Glutamatergic neuron (in vitro differentiated cells): ENCODE measurements at places on chromosomes 1 and 21. TPM values are rescaled to one million over a fixed set of nuclear protein-coding genes. Genes with fewer than 3 reads are reported as not detected.

Gene C1orf94
- total RNA-seq = not detected

Gene LRRC38
- not detected for total RNA-seq

Gene ANKRD65
- total RNA-seq = 38.4 TPM

Gene F5
- not detected for total RNA-seq

Gene B3GALT5
- total RNA-seq = 0.25 TPM
